ENCODE measurements at places on chromosomes 1 and 21.

- DNase-seq, result no peak
These were observed 18.0 kb downstream of the INSRR start for GRCh38 chr1:156840898-156841279.

DNA sequence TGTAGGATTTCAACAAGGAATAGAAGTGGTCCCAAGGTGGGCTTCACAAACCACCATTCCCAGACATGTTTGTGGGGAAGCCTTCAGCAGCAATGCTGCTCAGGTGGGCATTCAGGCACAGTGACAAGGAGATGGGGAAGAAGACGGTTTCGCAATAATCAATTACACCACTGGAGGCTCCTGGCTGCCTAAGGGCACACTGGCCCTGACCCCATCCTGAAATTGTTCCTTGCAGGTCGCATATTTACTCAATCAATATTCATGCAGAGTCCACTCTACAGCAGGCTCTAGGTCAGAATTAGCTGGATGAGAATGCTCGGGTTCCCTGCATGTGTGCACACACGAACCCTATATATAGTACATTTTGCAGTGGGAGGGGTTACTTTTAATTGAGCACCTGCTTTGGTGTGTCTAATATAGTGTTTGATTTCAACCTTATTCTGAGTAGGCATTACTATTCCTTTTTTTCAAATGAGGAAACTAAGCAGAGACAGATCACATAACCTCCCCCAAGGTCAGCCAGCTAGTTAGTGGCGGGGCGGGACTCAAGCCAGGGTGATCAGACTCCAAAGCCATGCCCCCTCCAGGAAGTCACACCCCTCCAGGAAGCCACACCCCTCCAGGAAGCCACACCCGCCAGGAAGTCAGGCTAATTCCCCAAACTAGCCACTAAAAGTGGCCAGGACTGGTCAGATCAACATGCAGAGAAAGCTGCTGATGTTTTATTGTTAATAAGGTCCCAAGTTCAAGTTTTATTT lies 106.5 kb downstream of the HLCS start:
- DNase-seq, result no peak

GRCh38 chr1:3890389-3891328 lies 9.4 kb downstream of the C1orf174 start:
- DNase-seq, result no peak

GRCh38 chr1:40308036-40308727 lies 8.9 kb downstream of the COL9A2 start:
- DNase-seq, result no peak

DNA sequence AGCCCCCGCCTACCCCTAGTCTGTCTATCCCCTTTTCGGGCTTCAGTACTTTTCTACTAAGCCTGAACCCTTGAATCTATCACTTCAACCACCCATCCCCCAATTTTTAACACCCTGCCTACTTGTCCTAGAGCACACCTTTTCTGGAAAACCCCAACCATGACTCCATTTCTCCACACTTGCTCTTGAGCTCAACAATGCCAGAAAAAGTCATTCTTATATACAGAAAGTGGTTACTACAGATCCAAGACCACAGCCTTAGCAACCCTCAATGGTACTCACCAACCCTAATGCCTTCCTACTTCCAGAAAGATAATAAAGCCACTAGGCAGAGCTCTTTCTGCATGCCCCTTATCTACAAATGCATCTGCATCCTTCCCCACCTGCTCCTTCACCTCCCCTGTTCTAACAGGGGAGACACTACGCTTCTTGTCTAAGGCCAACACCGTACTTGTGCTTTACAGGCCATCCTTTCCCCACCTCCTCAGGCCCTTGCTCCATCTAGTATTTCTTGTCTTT lies 41.2 kb downstream of the DMAP1 start:
- DNase-seq, result no peak

- DNase-seq, result peak; percentile 50
These were observed 37.2 kb downstream of the WNT4 start for GRCh38 chr1:22105611-22106207.

DNA sequence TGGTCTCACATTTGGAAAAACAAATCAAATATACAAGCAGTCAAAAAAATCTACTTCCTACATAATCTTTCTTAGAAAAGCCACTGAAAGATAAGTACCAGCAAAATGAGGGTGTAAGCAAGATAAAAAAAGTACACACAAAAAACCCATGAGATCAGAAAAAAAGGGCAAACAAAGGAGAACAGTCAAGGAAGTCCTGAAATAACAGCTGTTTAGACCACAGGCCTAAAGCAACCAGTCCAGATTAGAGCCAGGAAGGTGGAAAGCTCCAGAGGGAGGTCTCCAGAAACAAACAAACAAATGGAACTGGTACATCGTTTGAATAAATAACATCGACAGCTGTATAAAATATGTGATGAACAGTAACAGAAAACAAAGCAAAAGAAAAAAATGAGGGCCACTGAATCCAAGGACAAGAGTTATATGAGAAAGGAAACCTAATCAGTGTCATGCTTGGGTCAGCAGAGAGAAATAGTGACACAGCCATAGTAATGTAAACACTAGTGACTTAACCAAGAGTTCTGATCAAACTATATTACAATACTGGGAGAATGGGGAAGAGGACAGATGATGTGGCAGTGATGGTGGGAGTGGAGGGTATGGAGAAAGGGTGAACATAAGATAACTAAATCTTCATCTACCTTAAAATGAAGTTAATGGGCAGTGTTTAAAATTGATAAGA lies 67.5 kb downstream of the NVL start:
- no peak for DNase-seq

GRCh38 chr21:26079366-26079765 lies 91.2 kb downstream of the APP start:
- no peak for DNase-seq

- DNase-seq, result no peak
These were observed 93.6 kb downstream of the OLFML2B start for GRCh38 chr1:161930064-161930463.

DNA sequence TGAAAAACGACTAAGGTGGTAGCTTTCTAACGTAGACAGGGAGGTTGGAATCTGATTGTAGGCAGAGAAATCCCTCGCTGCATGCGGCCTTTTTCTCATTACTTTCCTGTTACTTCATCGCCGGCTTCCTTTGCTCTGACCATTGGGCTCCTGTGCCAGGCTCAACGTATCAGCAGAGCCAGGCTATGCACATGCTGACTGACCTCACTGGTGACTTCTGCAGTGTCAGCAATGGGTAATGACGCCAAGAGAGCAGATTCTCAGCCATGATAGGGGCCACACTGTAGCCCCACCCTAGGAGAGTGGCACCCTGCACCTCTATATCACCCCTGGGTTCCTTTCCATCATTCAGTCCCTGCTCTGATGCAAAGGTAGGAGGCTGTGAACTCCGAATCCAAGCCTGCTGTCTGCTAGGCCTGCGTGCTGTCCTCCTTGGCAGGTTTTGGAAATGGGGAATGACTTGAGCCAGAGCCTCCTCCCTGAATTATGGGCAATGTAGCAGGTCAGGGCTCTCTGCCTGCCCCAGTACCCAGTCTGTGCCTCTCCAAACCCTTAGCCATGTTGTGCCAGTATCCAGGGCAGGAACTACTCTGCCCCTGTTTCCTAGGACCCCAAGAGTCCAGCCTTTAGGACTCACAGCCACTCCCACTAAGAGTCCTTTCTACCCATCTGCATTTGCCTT lies 11.4 kb downstream of the PPFIA4 start:
- no peak for DNase-seq

- DNase-seq, result no peak
These were observed 7.5 kb downstream of the NCDN start for GRCh38 chr1:35564884-35565741.

- no peak for DNase-seq
These were observed 4.0 kb upstream of the MEX3A start for GRCh38 chr1:156086256-156086662.

Measured in NCI-H2081 treated with DMSO at 0.1 percent for 48 hours (cell line).